AG09309 (cell line): ENCODE measurements at places on chromosomes 5 and 9.

GRCh38 chr5:75666801-75667200, 50.4 kb downstream of the POC5 start:
- DNase-seq, result no peak

- DNase-seq, result peak; percentile 23
Observed at GRCh38 chr5:111697881-111698757, 58.9 kb downstream of the NREP start.

- DNase-seq, result no peak
Observed at GRCh38 chr9:120891245-120891883, 14.4 kb upstream of the PHF19 start.

GRCh38 chr9:129884220-129885017, 49.2 kb downstream of the USP20 start:
- no peak for DNase-seq

- DNase-seq, result no peak
Observed at GRCh38 chr9:2230362-2230761, 215.2 kb downstream of the SMARCA2 start.

GRCh38 chr9:74630228-74630627, 133.1 kb downstream of the RORB start:
- DNase-seq, result no peak

DNA sequence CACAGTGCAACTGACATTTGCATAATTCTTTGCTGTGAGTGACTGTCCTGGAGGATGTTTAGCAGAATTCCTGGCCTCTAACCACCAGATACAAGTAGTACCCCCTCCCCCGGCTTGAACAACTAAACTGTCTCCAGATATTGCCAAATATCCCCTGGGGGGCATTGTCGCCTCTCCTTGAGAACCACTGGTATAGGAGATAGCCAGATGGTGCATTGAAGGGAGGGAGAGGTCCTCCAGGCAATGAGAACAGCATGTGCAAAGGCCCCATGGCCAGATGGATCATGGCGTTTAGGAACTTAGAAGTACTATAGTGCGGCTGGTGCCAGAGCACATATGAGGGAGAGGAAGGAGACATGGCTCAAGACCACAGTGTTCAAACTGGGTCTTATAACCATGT, 18.9 kb upstream of the ORM1 start:
- DNase-seq, result no peak

DNA sequence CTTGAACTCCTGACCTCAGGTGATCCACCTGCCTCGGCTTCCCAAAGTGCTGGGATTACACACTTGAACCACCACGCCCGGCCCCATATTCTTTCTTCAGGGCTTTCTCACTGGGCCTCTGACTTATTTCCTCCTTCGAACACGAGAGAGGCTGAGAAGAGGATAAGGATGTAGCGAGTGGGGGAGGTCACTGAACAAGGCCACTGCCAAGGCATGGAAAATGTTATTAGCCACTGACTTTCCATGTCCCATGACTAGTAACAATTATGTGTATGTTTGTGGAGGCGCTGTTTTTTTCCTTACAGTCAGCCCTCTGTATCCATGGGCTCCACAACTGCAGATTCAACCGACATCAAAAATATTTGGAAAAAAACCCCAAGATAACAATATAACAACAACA, 12.3 kb upstream of the FCHSD1 start:
- DNase-seq, result no peak

GRCh38 chr9:108439947-108440346, 415.8 kb downstream of the ACTL7B start:
- DNase-seq, result peak; percentile 64

- no peak for DNase-seq
Observed at GRCh38 chr5:118888556-118888955, 99.8 kb downstream of the DTWD2 start.
